T-helper 22 cell (primary cell): ENCODE measurements at places on chromosomes 7 and 10.

DNA sequence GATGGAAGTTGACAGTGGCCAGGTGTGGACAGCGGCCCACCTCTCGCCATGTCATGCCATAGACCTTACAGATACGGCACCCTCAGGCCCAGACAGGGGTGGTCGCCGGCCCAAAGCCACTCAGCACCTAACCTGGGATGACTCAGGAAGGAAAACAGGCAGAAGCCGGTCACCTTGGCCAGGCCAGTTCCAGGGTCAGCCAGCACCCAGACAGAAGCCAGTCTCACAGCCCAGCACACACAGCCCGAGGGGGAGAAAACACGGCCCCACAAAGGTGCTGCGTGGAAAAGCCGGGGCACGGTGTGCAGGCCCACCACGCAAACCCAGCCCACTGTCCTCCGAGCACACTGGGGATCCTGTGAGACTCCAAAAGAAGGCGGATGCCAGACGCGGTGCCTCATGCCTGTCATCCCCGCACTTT, 95.2 kb upstream of the DNAAF5 start:
- no peak for DNase-seq

DNA sequence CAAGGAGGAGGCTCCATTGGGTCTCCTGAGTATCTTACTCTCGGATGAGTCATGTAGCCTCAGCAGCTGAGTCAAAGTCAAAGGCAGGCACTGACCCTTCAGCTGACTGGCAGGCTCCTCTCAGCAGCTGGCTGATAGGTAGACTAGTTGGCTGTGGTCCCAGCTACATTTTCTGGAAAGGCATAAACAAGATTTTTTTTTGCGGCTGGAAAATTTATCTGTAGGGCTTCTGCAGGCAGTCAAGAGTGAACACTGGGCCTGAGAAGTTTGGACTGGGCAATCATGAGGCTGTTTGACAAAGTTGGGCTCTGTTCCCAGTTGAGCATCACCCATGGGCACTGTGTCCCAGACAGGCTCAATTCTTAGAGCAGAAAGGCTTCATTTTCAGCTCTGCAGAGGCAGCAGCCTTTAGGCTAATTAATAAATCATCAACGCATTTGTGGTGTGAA, 796.2 kb downstream of the CCSER2 start:
- DNase-seq: no peak

- no peak for DNase-seq
Observed at GRCh38 chr10:101053516-101053915, 8.3 kb upstream of the KAZALD1 start.

DNA sequence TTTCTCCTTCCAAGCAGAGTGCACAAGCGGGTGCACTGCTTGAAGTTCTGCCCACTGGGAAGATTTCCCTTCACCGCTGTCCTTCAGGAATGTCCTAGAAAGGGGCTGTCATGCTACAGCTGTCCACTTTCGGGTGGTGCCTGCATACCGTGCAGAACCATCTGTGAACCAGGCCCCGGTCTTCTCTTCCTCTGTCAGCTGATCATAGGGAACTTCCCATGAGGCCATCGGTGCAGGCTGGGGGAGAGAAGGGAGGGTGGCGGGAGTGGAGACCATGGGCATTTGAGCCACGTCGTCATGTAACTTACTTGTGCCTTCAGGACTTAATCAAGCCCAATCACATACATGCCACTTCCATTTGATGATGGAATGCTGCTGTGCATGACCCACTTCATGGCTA, 111.6 kb downstream of the NKX6-2 start:
- DNase-seq: no peak

DNA sequence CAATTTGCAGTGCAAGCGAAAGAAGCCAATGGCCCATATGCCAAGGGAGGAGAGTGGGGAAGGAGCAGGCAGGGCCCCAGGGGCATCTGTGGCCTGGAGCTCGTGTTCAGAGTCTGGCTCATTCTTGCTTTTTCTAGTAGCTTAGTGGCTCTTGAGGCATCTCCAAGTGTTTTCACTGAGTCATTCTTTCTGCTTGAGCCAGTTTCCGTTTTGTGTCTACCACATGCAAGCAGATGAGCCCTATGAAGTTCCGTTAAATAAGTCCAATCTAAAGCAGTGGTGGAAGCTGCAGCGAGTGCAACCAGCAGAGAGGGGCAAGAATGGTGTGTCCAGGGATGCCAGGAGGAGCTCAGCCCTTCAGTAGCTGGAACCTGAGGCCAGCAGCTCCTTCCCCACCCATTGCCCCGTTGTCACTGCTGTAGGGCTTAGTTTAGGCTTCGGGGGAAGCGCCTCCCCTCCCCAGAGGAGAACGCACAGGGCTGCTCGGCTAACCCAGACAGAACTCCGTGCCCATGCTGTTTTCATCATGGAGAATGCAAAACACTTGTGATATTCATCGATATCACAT, 57.4 kb upstream of the EBF3 start:
- no peak for DNase-seq
